ENCODE measurements at places on chromosomes 12 and 14. TPM values are rescaled to one million over a fixed set of nuclear protein-coding genes. Genes with fewer than 3 reads are reported as not detected.

The RILPL1 gene
- 3.6 TPM for total RNA-seq

The TROAP gene
- total RNA-seq, result 1.5 TPM

The BBOF1 gene
- 1.3 TPM for total RNA-seq

The PROX2 gene
- not detected for total RNA-seq

The VEZT gene
- 105 TPM for total RNA-seq

The DHRS2 gene
- 2.9 TPM for total RNA-seq

The OR6C2 gene
- not detected for total RNA-seq

The SLC25A3 gene
- 480 TPM for total RNA-seq

The ETFBKMT gene
- 3.8 TPM for total RNA-seq

The TAS2R9 gene
- total RNA-seq, result 0.11 TPM

The IL31 gene
- total RNA-seq, result not detected

The GDF3 gene
- 1.2 TPM for total RNA-seq

The DIO2 gene
- 0.09 TPM for total RNA-seq

The SELPLG gene
- total RNA-seq, result 0.11 TPM

The GMFB gene
- total RNA-seq, result 104 TPM

The ERG28 gene
- total RNA-seq, result 3.6 TPM

The LRTM2 gene
- not detected for total RNA-seq

The COL2A1 gene
- total RNA-seq, result not detected

The LRRK2 gene
- total RNA-seq, result 0.52 TPM

The GPR84 gene
- total RNA-seq, result under 0.01 TPM

The SLC10A1 gene
- total RNA-seq, result not detected

The LMNTD1 gene
- total RNA-seq, result not detected

The TNFAIP2 gene
- 34.4 TPM for total RNA-seq

The GLI1 gene
- total RNA-seq, result not detected

The TAS2R50 gene
- total RNA-seq, result 2.4 TPM

The LHX5 gene
- not detected for total RNA-seq

The GPX2 gene
- total RNA-seq, result not detected

The RDH16 gene
- not detected for total RNA-seq

The OVCH1 gene
- not detected for total RNA-seq

The MIA2 gene
- 15.1 TPM for total RNA-seq

The LIN7A gene
- total RNA-seq, result 0.22 TPM

The FAM181A gene
- not detected for total RNA-seq

The EGLN3 gene
- 1.6 TPM for total RNA-seq

The AKAP5 gene
- 0.11 TPM for total RNA-seq

The TMEM119 gene
- total RNA-seq, result not detected

The KLHL33 gene
- total RNA-seq, result 0.09 TPM

The NRL gene
- 0.69 TPM for total RNA-seq

The SLC25A47 gene
- total RNA-seq, result not detected

The DNAAF2 gene
- total RNA-seq, result 9.0 TPM

The EIF2S3B gene
- 0.54 TPM for total RNA-seq

The ACOT6 gene
- total RNA-seq, result not detected

The OTUB2 gene
- total RNA-seq, result 0.60 TPM

The GLIPR1L2 gene
- 0.09 TPM for total RNA-seq

The GLT8D2 gene
- total RNA-seq, result 5.7 TPM
